ENCODE measurements at places on chromosomes 1 and 21.

DNA sequence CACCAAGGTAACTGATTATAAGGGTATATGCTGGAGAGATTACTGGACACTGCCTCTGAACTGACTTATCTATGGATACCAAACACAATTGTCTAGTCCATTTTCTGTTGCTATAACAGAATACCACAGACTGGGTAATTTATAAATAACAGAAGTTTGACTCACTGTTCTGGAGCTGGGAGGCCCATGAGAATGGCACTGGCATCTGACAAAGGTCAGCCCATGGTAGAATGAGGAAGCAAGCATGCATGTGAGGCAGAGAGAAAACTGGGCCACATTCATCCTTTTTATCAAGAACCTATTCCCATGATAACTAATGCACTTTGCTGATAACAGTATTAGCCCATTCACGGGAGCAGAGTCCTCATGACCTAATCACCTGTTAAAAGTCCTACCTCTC, 37.4 kb downstream of the FCER1A start:
- DNase-seq, result peak; percentile 13

DNA sequence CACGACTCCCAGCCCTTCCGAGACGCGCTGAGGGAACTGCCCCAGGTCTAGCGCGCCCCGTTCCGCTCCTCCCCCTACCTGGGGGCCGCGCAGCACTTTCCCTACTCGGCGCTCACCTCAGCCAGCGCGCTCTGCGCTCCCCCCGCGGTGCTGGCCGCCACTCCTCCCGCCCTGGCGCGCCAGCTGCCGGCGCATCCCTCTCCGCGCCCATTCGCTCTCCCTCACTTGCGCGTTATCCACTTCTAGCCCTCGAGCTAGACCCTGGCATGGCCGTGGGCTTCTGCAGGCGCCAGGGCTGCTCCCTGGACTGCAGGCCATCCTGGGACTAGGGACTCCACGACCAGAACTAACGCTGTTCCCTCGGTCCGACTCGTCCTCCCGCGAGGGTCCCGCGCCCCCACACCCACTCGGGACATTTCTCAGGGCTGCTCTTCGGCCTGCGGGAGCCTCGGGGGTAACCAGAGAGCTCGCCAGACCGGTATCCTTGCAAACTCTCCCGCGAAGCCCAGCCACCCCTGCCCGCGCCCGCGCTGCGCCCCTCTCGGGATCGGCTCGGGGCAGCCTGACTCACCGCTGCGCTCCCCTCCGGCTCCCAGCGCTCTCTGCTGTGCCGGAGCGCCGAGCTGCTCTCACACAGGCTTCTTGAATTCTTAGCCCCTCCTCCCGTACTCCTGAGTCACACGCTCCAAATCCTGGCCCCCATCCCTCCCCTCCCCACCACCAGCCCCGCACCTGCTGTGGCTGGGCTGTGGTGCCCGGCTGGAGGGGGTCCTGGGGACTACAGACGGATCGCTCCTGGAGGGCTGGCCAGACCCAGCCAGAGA, at the start of gene NGF:
Gene NGF (minus strand): TSS at position 617 of the 824 bp plus-strand sequence. CDS start 51,454 bp downstream, outside the sequence.
- DNase-seq, result peak; percentile 74

DNA sequence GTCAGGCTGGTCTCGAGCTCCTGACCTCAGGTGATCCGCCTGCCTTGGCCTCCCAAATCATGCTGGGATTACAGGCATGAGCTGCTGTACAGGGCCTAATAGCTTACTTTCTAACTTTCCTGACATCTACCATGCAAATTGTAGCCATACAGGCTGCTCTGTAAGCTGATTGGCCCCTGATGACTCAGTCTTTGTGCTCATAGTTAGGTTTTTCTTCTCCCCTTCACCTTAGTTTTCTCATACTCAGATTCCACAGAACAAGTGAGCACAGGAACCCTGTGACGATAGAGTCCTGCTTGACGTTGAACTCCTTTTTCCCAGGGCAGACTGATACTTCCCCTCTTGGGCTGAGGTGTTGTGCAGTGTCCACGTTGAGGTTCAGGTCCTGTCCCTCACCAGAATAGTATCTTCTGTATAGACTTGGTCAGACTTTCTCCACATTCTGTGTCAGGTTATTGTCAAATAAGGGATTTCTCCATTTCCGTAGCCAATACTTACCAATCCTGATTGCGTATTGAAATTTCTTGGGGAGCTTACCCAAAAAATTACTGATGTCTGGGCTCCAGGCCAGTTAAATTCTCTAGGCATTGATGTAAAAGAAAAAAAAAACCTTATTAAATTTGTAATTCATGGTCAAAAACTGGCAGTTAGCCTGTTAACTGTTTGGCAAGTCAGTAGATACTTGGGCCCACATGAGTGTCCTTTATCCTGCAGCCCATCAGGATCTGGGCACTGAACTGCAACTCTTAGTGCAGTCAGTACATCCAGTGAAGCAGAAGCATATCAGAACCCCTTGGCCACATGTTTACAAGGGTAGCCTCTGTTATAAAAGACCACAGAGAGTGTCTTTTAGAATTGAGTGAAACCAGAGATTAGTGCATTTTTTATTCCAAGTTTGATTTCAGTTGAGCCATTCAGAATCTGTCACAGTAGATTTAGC, 118.2 kb downstream of the DYRK1A start:
- no peak for DNase-seq

DNA sequence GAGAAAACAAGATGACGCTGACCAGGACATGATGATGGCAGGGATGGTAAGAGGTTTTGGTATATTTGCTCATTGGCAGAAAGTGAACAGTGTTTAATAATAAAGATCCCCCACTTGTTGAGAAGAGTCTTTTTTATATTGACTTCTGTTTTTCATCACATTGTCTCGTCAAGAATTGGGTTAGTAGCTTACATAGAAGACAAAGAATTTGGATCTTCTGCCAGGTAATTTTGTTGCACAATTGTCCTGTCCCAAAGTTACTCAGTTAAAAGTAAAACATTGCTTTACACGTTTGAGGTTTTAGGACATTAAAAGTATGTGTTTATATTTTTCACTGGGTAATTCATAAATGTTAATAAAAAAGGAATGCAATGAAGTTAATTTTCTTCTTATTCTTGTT, 48.3 kb upstream of the LAMC2 start:
- DNase-seq, result peak; percentile 71

DNA sequence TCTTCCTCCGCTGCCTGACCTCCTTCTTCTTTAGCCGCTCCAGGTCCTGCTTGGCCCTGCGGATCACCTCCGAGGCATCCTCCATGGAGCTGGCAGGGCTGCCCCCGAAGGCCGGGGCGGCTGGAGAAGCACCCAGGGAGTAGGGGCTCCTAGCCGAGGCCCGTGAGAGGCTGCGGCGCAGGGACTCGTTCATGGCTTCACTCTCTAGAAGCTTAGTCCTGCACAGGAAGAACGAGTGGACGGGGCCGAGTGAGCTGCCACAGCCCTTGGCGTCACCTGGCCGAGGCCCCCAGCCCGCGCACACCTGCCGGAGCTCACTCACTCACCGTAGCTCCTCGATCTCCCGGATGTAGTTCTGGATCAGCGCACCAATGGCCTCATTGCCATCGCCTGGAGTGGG, 23.1 kb downstream of the KIF21B start:
- no peak for DNase-seq

All from iris pigment epithelial cell (primary cell).